NCI-H2081 treated with DMSO at 0.1 percent for 48 hours (cell line): ENCODE measurements at places on chromosomes 7 and 10.

- DNase-seq: peak; percentile 63
Observed at GRCh38 chr10:92290076-92290836, 622 bp downstream of the CPEB3 start.

- DNase-seq: no peak
Observed at GRCh38 chr7:89200758-89201157, 405.2 kb upstream of the TEX47 start.

DNA sequence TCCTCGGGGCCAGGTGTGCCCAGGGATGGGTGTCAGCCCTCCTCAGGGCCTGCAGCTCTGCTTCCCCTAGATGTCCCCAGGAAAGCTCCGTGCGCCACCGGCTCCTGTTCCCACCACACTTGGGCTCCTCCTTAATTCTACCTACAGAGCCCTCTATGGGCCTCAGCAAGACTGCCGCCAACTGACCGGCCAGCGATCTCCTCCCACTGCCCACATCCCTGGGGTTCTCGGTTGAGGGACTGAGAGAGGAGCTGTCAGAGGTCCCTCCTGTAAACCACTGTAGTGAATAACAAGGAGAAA lies 5.3 kb upstream of the LDB3 start:
- DNase-seq: no peak

DNA sequence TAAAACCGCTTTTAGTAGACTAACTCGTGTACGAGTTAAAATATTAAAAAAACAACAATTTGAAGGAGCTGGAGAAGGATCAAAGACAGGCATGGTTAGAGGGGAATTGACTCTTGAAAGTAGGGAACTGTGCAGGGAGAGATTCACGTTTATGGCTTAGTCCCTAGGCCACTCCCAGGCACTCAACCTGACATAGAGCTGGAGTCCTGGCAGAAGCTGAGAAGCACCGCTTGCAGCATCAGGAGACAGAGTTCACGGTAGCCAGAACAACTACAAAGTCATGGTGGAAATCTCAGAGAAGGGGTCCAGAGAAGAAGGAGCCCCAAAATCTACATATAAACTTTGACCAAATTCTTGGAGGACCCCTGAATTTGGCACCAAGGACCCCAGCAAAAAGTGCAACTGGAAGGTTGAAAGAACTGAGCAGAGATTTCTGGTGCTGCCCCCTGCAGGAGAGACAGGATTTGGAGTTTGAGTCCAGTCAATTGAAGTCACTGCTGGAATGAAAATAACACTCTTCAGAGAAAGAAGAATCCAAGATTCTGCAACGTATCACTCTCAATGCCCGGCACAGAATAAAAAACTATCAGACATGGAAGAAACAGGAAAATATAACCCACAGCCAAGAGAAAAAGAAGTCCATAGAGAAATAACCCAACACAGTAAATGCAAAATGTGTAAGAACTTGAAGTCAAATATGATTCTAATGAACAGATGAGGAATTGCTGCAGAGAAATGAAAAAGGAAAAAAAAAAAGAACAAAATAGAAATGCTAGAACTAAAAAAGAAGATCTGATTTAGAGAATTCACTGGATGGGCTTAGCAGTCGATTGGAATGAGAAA lies 493.3 kb upstream of the PODXL start:
- DNase-seq: no peak

DNA sequence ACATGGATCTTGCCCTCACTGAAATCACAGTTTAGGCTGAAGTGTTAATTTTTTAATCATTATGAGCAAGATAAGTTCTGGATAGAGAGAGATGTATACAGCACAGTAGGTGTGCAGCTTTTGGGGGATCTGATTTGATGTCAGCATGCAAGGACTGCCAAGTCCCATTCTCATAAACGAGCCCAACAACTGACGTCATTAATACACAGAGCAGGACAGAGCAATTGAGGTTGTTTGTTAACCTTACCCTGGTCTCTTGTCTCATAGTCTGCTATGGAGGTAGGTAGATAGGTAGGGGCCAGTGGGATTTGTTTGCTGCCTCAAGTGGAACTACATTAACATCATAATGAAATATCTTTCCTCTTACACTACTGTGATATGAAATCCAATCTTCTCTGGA lies 8.6 kb upstream of the TMEM229A start:
- no peak for DNase-seq

DNA sequence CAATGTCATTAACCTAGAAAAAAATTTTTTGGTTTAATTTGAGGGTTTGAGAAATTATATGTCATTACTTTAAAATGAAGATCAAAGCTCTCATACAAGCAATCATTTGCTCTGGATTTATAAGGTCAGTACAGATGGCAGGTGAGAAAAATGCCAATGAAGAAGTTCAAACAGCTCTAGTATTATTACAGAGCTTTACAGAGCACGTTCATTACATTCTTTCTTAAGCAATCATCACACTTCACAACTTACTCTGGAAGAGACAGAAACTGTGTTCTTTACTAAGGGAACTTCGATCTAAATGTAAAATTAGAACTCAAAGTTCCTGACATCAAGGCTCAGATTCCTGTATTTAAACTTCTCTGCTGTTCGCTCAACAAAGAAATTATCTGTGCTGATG lies 153.4 kb downstream of the ATE1 start:
- DNase-seq: no peak

- DNase-seq: no peak
Observed at GRCh38 chr10:126094537-126094936, 198.2 kb downstream of the FANK1 start.
